GM12865 (cell line): ENCODE measurements at places on chromosomes 4 and X.

GRCh38 chr4:138310498-138310897 is 68.3 kb upstream of the SLC7A11 start:
- DNase-seq: no peak

- no peak for DNase-seq
These were observed 18.7 kb downstream of the RASGEF1B start for GRCh38 chr4:81453024-81453423.

DNA sequence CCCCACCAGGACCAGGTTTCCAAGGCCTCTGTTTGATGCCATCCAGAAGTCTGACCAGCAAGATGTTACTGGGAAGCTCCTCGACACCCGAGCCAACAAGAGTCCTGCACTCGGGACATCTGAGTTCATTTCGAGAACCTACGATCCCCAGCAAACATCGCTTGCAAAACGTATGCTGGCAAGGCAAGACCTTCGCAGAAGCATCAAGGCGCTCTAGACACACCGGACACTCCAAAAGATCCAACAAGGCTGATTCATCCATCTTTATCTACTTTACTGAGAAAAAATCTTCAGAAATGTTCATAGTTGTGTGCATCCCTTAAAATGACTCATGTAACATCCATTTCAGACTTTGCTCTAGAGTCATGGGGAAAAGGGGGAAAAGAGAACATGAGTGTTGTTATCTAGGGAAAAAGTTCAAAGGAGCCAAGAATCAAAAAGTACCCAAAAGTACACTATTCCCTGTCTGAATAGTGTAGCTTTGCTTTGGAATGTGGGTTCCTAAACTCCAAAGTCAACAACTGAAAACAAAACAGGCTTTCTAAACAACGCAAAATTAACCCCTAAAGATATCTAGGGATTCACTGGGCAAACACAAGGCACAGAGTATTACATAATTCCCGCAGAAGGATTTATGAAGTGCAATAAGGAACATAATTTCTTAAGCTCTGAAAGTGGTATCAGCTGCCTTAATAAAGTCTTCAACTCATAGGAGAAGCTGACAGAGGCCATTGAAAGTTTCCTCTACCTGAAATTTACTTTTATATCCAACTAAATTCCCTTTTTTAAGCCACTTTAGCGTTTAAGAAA is 1.6 kb downstream of the SH3RF1 start:
- DNase-seq: no peak

DNA sequence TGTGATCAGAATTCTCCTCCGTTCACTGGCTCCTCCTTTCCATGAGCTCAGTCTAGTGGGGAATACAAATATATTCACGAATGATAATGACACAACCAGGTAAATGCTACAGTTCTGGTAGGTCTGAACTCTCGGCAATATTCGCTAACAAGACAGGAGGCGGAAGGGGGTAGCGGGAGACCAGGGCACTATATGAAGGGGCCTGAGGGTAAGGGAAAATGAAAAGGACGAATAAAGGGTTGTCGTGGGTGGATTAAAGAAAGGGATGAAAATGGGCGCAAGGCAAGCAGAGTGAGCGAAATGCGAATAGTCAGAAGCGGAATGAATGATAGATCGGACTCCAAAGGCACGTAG is 743 bp downstream of the NKAP start:
- DNase-seq: no peak

DNA sequence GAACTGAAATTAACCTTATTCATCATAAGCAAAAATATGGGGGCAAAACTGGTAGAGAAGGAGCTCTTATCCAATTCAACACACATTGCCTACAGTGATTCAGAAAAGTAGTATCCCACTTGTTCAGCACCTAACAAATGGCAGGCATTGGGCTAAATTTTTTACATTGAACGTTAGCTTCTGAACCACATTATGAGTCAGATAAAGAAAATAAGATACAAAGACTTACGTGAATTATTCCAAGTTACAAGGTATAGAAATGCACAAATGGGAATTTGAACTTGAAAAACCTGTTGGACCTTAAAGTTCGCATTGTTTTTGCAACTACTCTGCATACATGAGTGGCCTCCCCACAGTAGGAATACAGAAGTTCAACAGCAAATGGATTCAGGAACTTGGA is 210.6 kb downstream of the LDB2 start:
- no peak for DNase-seq

DNA sequence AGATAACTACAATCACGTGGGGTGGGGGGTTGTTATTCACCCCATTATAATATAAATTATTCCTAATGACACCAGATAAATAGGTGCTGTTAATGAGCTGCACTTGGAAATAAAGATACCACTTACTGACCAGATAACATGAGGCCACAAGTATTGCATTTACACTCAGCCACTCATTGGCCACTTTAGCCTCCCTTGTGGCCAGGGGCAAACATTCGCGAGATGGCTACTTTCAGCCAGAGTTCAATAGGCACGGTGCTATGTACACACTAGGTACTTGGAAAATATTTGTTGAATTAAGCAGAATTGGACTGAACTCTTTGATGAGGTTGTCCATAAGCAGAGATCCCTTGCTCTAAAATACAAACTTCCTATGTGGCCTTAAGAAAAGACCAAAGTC is 713.7 kb upstream of the TENM3 start:
- DNase-seq: no peak

- DNase-seq: no peak
These were observed 128.3 kb downstream of the PJA1 start for GRCh38 chrX:69036674-69037573.

- no peak for DNase-seq
These were observed 1287.6 kb downstream of the STIM2 start for GRCh38 chr4:28148221-28148620.

DNA sequence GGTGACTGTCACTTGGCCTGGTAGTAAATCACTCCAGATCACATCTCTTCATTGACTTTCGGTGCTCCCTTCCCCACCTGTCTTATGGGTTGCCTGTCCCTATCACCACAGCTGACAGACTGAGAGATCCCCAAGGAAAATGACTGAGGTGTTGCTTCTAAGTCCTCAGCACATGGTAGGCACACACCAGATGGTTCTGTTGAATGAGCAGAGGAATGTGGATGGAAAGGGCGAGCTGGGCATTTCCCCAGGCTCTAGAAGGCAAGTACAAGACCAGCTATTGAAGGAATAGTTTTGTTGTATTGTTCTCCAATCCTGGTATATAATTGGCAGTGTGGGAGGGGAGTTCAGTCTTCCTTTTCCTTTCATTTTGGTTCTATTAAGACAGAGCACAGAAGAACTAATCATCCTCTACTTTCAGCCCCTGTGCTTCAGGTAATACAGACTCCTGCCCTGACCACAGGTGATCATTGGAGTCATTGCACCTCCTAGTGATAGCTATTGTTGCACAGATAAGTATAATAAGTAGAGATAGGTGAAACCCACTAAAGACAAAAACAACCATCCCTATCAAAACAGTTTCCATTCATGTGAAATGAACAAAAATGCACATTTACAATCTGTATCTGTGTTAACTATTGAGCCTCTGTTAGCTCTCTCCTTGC is 158.6 kb downstream of the TRAM1L1 start:
- no peak for DNase-seq

- DNase-seq: no peak
These were observed 202.9 kb downstream of the TRAM1L1 start for GRCh38 chr4:116882503-116882902.

DNA sequence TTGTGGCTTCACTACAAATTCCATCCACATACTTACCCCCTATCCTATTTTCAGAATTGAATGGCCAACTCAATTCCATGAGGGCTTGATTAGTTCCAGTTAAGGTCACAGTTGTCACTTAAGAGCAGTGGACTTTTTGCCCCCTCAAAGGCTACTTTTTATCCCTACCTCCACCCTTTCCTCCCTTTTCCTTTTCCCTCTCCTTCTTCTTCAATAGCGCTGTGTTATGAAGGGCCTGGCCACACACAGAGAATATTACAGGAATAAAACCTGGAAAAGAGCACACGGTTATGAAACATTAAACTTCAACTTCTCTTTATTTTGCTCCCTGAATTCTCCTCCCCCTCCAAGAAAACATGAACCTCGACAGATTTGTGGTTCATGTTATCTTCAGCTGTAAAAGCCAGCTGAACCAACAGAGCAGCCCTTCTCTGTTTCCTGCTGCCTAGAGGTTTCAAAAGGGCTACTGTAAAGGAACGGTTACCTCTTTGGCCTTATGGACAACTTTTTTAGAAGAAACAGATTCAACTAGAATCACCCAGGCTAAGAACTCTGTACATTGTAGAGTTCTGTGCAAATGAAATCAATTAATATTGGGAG is 87.0 kb upstream of the RPL34 start:
- DNase-seq: no peak

DNA sequence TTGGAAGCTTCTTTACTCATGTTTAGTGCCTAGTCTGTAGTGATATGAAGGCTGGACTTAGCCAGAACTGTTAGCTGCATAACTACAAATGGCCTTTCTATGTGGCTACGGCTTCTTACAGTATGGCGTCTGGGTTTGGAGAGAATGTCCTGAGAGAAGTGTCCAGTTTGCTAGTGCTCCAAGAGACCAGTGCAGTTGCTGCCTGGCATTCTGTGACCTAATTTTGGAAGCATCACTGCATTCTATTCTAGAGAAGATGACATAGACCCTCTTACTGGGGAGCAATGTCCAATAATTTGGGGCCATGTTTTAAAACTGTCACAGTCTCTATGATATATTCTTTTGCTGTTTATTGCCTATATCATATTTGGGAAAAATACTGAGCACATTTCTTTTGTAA is 74.2 kb downstream of the STAG2 start:
- DNase-seq: no peak

- DNase-seq: no peak
These were observed 16.2 kb downstream of the NELFA start for GRCh38 chr4:1992468-1993168.

DNA sequence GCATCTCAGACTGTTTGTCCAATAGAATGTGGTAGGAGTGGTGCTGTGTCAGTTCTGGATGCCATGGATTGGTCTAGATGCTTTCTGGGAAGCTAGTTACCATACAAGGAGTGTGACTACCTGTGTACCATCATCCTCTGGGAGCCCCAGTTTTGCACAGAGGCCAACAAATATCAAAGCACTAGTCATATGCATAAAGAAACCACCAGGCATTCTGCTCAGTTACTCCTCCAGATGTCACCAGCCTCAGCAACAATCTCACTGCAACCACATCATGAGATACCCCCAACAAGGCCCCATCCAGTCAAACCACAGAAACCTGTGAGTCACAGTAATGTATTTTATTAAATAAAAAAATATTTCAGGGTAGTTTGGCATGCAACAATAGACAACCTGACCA is 435.8 kb upstream of the CPEB2 start:
- peak; percentile 34 for DNase-seq

DNA sequence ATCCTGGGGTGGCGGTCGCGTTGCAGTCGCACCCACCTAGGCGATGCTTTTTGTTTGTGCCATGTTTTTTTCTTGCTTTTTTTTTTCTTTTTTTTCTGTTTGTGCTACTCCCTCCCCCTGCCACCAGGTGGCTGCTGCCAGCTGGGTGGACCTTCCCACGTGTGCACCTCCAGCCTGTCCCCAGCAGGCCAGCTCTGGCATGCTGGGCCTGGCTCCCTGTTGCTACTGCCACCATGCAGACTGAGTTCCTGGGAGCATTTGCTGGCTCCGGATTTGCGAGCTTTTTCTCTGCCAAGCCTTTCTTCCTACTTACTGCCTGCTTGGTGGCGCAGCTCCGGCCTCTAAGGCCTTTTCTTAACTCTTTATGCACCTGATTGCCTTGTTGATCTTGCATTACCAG is 161.2 kb upstream of the WDFY3 start:
- peak; percentile 46 for DNase-seq

DNA sequence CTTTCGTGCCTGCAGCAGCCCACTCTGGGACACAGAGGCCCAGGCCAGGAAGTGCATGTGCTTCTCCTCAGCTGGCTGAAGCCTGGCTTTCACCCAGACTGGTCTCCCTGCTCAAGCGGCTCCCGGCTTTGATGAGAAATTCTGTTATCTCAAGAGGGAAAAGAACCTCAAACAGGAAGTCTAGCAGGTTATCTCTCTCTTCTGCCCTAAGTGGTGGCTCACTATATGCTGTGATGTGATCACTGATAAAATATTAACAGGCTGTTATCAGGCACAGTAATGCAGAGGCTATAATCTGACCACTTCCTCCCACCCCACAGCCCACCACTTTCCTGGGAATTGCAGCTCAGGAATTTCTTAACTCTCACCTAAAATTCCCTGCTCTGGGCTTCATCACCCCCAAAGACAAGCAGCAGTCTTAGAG is 13.3 kb downstream of the CLDN2 start:
- no peak for DNase-seq

DNA sequence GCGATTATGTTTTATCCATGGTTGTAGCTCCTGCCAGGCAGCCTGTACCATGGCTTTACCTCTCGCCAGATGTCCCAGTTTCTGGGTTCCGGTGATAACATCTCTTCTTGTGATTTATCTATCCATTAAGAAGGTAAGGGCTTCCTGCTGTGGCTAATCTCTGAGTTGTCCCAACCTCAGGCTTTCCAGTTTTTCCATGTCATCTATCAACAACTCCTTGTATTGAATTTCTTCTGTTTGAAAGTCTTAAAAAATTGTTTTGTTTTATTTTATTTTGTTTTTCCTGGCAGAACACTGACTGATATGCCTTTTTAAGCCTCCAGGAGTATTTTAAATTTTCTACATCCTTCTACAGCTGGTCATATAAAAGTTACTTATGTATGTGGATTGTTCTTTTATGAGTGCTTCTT is 241.9 kb downstream of the ANTXR2 start:
- DNase-seq: no peak

DNA sequence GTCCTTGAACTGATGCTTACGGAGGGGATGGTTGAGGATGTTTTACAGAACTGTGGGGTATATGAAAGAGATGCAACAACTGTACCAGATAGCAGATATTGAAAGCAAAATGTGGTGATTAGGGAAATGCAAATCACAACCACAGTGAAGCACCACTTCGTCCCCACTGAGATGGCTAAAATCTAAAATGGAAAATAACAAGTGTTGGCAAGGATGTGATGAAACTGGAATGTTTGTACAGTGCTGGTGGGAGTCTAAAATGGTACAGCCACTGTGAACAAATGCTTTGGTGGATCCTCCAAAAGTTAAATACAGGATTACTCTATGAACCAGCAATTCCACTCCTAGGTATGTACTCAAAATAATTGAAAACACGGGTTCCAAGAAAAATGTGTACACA is 22.9 kb downstream of the XG start:
- no peak for DNase-seq

DNA sequence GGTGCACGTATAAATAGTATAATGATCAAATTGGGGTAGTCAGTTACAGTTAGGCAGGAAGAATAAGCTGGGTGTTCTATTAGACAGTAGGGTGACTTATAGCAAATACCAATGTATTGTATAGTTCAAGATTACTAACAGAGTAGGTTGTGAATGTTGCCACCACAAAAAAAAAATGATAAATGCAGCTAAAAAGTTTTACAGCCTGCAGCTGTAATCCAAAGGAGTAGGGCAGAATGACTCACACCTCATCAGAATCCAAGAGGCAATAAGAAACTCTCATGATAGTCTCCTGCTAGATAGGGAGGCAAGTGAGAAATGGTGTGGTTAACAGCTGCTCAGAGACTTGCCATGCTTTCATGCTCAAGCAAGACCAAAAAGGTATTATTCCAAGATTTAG is 19.6 kb upstream of the TCEAL4 start:
- no peak for DNase-seq
